Occipital lobe (tissue), 3 donors: ENCODE measurements at places on chromosomes 6 and 20. TPM values are rescaled to one million over a fixed set of nuclear protein-coding genes. Genes with fewer than 3 reads are reported as not detected.

The MUC21 gene
- not detected for total RNA-seq

The GTSF1L gene
- total RNA-seq = not detected

The HLA-DMA gene
- total RNA-seq = 0.94 TPM

The SIRPB1 gene
- total RNA-seq = 0.47 TPM

The SNAI1 gene
- total RNA-seq = not detected

The ID4 gene
- total RNA-seq = 132 TPM
